Ecto neural progenitor cell (in vitro differentiated cells): ENCODE measurements at places on chromosomes 1 and 21.

DNA sequence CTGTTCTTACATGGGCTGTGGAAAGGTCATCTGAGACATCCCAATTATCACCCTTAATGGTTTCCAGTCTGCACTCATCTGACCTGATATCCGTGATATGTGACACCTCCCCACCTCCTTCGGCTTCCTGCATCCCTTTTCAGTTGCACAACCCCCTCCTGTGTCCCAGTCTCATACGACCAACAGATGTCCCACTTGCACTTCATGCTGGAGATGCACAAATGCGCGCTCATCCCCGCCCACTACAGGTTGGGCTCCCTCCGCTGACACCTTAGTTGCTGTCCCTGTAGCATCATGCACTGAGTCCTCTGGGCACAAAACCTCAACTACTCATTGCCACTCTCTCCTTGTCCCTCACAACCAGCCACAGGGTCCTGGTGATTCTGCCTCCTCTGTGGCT, 94.4 kb downstream of the MIS18A start:
- DNase-seq = peak; percentile 40

- DNase-seq = no peak
Measured at GRCh38 chr1:56403321-56403720, 176.0 kb downstream of the PLPP3 start.

GRCh38 chr1:19882111-19883071, at the start of gene OTUD3:
TSS of gene OTUD3 (plus strand) at chr1:19882395. CDS start at chr1:19882514, 119 bp downstream.
- peak; percentile 96 for DNase-seq

GRCh38 chr1:192998536-192998935, 60.6 kb downstream of the UCHL5 start:
- no peak for DNase-seq

GRCh38 chr1:26112407-26112775, 767 bp downstream of the PDIK1L start:
- DNase-seq = no peak

- DNase-seq = no peak
Measured at GRCh38 chr1:52534928-52535764, 17.7 kb downstream of the TUT4 start.

DNA sequence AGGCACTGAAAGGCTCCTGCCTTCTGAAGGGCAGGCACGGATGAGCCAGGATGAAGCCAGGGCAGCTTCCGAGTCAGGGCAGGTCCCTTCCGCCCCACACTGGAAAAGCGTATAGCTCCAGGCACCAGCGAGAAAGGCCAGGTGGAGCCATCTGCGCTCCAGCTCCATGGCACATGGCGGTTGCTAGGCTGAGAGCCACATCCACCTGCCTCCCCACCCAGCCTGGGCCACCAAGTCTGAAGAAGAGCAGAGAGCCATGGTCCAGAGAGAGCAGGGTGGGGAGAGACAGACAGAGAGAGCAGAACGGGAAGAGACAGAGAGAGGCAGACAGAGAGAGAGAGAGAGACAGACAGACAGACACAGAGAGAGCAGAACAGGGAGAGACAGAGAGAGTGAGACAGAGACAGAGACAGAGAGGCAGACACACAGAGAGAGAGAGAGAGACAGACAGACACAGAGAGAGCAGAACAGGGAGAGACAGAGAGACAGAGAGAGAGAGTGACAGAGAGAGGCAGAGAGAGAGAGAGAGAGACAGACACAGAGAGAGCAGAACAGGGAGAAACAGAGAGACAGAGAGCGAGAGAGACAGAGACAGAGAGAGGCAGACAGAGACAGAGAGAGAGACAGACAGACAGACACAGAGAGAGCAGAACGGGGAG, 5.2 kb downstream of the FNDC10 start:
- DNase-seq = no peak

- DNase-seq = no peak
Measured at GRCh38 chr1:95380909-95381308, 146.9 kb downstream of the RWDD3 start.
